ENCODE measurements at places on chromosomes 12 and 14.

- DNase-seq, result no peak
These were observed 2.8 kb upstream of the LTBP2 start for GRCh38 chr14:74614508-74615495.

DNA sequence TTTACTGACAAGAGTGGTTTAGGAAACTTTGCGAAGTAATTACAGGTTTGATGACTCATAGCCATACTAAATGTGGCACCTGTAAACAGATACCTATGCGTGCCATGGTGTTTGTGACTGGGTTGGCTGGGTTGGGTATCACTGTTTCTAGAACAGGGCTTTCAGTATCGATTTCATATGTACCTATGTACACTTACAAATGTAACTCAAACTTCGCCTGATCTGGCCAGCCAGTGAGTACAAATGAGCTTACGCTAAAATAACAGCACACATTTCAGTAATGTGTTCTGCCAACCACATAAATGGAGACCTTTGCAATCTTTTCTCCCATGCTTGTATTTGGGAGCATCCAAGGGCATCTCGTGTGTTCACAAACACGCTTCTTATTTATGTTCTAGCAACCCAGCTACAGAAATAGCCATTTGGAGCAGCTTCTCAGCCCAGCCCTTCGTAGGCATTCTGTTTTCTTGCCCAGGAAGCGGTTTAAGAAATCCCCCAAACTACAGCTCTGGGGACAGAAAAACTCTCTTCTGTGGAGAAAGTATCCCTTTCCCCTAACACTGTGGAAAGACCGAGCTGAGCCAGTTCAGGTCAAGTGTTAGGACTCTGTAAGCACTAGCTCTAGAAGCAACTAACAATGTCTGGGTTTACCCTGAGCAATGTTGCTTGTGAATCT, 42.3 kb upstream of the MDM1 start:
- DNase-seq, result no peak

- no peak for DNase-seq
These were observed 247.4 kb downstream of the NRXN3 start for GRCh38 chr14:78417532-78417931.

- DNase-seq, result no peak
These were observed 2.5 kb downstream of the PTPN6 start for GRCh38 chr12:6953442-6954315.

- no peak for DNase-seq
These were observed 5.3 kb downstream of the NTF3 start for GRCh38 chr12:5437182-5437583.

DNA sequence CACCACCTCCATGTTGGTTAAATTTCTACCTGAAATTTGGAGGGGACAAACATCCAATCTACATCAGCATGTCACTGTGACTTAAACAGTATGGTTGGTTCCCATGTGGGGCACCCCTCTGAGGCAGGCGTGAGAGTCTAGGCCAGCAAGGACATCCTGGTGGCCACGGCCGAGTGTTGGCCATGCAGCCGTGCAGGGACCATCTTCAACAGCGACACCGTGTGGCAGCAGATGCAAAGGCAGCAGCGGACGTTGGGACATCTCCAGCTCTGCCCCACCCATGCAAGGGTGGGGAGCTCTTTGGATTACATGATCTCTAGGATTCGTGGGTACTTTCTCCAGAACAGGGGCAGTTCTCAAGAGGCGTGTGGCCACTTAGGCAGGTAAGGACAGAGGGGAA, 49.8 kb downstream of the NOC4L start:
- DNase-seq, result no peak

GRCh38 chr14:103232031-103232808, 101.8 kb upstream of the EIF5 start:
- DNase-seq, result no peak
